ENCODE measurements at places on chromosomes 4 and X. TPM values are rescaled to one million over a fixed set of nuclear protein-coding genes. Genes with fewer than 3 reads are reported as not detected.

The FRAS1 gene
- total RNA-seq: 32.2 TPM

The CSAG3 gene
- total RNA-seq: not detected

The MAB21L2 gene
- 3.7 TPM for total RNA-seq

The TRIM75 gene
- not detected for total RNA-seq
